ENCODE measurements at places on chromosomes 6 and 20.

GRCh38 chr6:157558487-157559200, 177.7 kb downstream of the ZDHHC14 start:
- no peak for DNase-seq

GRCh38 chr20:49961413-49961812, 21.4 kb upstream of the SNAI1 start:
- no peak for DNase-seq

- DNase-seq: no peak
Observed at GRCh38 chr20:50568549-50568942, 58.4 kb downstream of the PTPN1 start.

DNA sequence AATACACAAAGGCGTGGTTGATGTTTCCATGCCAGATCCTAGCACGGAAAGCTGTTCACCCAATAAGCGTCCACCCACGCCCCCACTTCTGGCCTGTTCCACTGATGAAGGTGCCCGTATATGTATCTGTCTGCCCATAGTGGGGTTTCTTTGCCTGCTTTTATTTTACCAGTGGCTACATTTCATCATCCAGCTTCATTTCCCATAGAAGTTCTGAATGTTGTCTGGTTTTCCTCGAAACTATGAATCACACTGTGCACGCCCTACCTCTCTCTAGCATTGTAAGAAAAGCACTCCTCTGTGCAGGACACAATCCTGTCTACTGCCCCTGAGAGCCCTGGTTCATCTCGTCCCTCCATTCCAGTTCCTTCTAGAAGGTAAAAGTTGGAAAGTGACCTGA, 8.8 kb upstream of the CD93 start:
- no peak for DNase-seq

GRCh38 chr6:90894285-90895130, 307.6 kb upstream of the MAP3K7 start:
- DNase-seq: no peak

DNA sequence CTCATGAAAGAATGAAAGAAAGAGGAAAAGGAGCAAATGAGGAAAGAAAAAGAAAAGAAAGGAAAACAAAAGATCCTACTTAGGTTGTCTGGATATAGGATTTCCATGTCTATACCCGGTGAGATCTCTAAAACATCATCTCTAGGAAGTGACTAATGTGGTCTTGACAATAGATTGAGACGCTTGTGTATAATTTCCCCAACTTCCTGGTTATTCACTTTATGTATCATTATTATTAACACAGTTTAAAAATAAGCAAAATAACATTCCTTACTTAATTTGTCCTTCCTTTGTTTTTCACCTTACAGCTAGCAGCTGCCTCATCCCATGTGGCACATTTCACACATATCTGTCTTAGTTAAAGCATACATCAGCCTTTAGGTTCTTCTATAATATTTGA, 27.0 kb downstream of the LAMA4 start:
- DNase-seq: no peak

- no peak for DNase-seq
Observed at GRCh38 chr20:33566781-33567603, 77.1 kb downstream of the CBFA2T2 start.

GRCh38 chr6:114785235-114786127, 442.7 kb upstream of the HS3ST5 start:
- no peak for DNase-seq

DNA sequence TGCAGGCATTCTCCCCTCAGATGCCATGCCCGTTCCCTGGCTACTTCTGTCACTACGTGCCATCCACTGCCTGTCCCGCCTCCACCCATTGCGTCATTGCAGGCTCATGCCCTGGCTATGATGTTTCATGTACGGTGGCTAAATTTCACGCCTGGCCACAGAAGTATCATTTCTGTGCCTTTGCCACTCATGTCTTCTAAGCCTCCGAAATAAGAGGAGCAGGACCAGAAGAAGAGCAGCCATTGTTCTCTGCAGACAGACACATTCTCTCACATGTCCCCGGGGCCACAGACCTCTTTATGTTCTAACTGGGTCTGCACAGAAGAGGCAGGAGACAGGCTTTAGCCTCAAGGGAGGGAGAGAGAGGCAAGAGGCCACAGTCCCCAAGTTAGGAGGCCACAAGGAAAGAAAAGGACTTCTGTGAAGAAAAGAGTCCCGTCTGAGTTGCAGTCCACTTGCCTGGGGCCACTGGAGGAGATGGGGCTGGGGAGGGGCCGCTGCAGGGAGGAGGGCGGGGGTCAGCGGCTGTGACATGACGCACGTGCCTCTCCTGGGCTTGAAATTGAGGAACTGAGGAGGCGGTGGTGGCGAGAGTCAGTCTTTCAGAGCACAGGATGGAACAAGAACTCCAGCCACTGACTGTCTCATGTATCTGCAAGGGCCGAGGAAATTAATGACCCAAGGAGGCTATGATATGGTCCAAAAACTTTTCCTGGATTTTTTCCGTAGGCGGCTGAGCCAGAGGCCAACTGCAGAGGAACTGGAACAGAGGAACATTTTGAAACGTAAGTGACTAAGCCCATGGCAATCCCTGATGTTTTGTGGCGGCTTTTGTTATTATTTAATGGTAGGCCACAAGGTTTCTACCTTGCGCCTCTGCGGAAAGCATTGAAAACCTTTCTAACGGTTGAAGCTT, 55.9 kb downstream of the TBC1D7 start:
- peak; percentile 70 for DNase-seq

DNA sequence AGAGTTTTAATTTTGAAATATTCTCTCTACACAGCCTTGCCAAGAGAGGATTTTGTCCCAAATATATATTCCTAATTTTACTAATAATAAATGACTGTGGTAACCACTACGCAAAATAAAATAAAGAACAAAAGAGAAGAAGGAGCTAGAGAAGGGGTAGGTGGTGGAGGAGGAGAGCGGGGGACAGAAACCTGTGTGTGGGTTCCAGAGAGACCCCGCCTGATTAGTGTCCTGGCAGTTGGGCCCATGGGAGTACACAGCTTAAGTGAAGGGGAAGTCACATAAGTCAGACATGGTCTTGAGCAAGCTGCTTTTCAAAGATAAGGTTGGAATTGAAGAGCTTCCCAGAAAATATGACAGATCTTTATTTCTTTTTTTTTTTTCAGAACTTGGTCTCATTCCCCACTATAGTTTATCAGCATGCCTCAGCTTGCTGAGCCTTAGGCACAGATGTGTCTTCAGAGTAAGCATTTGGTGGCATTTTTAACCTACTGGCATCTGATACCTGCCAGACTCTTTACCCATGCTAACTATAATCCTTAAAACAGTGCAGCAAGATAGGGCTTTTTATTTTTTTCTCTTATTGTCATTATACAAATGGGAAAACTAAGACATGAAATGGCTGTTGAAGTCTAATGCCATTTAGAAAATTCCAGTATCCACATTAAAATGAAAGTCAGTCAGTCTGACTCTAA, 9.6 kb upstream of the RHAG start:
- DNase-seq: no peak

DNA sequence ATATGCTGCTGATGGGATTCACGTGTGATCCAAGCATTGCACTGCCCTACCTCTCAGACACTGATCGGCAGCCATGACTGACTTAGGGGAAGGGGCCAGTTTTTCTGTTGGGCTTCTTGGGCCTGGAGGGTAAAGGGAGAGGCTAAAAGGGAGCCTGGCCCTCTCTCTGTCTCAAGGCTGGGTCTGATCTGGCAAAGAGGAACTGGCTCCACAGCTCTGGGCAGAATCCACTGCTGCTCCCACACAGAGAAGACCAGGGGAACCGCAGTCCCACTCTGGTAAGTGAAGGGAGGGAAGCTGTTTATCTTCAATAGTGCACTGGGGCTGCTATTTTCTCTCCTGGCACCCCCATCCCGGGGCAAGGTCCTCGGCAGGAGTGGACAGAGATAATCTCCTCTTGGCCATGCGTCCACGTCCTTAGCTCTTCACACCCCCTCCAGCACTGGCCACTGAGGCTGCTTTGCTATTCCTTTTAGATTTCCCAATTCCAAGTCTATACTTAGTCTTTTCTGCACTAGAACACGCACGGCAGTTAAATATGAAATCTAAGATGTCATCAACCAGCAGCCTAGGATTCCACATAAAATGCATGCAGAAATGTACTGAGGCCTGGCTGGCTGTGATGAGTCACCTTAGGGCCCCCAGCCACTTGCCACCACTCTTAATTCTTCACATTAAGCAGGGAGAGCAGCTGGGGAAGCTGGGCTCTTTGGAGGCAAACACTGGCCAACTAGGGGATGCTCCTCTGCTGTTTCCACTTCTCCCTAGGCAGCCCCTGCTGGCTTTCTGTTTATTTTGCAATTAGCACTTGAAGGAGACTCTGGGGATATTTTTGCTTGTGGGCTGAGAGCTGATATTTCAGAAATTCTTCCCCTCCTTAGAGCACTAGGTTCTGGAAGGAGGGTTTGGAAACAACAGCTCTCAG, 87.8 kb upstream of the ARMC2 start:
- no peak for DNase-seq

GRCh38 chr20:11993886-11994461, 76.3 kb downstream of the BTBD3 start:
- DNase-seq: no peak

GRCh38 chr6:3432416-3432815, 24.4 kb downstream of the SLC22A23 start:
- no peak for DNase-seq

GRCh38 chr6:111927321-111927720, 54.1 kb upstream of the FYN start:
- no peak for DNase-seq

GRCh38 chr6:53062169-53062539, 3.0 kb upstream of the FBXO9 start:
- DNase-seq: no peak

DNA sequence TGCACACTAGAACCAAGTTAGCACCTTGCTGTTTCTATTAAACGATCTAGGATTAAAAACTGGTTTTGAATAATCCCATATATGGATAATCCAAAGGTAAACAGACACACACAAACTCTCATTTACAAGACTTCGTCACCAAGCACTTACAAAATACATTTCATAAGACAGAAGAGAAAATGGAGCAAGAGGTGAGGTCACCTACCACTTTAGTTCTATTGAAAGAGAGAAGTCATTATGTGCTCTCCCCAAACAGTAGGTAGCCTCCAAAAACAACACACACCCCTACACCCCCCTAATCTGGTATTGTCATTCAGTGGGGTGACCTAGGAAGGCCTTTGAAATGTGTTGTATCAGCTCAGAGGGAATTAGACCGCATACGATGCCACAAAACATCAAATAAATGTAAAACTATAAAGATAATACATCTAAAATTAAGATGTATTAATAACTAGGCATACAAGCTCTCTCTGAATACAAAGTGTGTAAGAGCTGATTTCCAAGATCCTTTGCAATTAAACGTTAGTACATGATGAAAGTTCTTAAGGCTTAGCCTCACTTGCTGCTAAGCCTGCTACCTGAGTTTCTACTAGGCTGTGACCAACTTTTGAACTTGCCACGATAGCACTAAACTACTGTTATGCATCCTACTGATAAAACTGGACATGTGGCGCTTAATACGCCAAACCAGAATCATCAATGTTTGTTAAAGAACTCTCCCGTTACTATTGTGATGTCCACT, 1.6 kb downstream of the SRPK1 start:
- DNase-seq: no peak

DNA sequence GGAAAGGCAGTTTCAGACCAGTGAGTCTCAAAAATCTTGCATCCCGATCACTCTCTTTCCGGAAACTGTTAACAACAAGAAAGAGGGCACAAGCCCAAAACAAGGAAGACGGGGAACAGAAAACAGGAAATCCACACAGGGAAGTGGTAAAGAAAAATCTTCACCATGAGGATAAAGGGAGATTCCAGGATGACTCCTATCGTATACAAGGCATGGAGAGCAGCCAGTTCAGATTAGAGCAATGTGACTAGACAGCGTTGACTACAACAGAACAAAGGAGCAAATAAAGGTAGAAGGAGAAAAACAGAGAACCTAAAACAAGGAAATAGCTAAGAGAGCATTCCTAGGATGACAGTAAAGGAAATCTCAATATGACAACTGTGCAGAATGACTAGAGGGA, 26.5 kb downstream of the VNN1 start:
- DNase-seq: no peak

DNA sequence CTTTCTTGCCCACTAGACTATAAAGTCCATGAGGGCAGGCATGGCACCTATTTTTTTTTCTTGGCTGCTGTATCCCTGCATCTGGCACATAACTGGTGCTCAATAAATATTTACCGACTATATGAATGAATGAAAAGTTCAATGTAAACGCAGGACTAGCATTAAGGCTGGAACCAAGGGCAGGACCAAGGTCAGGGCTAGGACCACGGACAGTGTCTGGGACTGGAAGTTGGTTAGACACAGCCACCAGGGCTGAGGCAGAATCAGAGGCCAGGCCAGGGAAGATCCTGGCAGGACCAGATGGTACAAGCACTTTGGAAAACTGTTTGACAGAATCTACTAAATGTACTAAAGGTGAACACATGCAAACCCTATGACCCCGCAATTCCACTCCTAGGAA, 3.7 kb downstream of the TNXB start:
- DNase-seq: no peak

- DNase-seq: no peak
Observed at GRCh38 chr6:52514514-52514913, 62.3 kb downstream of the TRAM2 start.

DNA sequence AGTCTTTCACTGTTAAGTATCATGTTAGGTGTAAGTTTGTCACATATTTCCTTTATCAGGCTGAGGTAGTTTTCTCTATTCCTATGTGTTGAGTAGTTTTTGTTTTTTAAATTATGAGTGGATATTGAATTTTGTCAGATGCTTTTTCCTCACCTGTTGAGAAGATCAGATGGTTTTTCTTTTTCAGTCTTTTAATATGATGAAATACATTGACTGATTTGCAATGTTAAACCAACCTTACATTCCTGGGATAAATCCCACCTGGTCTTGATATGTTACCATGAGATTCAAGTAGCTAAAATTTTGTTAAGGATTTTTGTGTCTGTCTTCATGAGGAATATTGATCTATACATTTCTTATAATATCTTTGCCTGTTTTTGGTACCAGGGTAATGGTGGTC, 52.1 kb downstream of the FOXO3 start:
- DNase-seq: no peak

DNA sequence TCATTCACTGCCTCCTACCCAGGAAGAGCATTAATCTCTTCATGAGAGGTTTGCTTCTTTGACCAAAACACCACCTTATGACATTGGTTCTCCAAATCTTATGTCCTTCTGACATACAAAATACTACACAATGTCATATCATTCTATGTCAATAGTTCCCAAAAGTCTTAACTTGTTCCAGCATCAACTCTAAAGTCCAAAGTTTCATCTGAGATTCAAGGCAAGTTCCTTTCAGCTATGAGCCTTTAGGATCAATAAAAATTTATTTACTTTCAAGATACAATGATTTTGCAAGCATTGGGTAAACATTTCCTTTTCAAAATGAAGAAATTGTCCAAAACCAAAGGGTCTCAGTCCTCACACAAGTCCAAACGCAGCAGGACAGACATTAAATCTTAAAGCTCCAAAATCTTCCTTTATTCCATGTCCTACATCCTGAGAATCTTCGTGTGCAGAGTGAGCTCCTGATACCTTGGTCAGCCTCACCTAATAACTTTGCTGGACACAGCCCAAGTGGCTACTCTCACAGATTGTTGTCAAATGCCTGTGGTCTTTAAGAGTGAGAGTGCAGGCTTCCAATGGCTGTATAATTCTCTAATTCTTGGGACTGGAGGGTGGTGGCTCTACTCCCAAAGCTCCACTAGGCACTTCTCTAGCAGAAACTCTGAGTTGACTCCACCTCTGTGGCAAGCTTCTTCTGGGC, 1668.2 kb downstream of the HACE1 start:
- no peak for DNase-seq

Data from GM12864 (cell line).